ENCODE measurements at places on chromosomes 6 and 20.

- no peak for DNase-seq
Observed at GRCh38 chr20:54716174-54716747, 240.9 kb downstream of the DOK5 start.

GRCh38 chr6:134056046-134056445 lies 3.6 kb upstream of the SLC2A12 start:
- no peak for DNase-seq

DNA sequence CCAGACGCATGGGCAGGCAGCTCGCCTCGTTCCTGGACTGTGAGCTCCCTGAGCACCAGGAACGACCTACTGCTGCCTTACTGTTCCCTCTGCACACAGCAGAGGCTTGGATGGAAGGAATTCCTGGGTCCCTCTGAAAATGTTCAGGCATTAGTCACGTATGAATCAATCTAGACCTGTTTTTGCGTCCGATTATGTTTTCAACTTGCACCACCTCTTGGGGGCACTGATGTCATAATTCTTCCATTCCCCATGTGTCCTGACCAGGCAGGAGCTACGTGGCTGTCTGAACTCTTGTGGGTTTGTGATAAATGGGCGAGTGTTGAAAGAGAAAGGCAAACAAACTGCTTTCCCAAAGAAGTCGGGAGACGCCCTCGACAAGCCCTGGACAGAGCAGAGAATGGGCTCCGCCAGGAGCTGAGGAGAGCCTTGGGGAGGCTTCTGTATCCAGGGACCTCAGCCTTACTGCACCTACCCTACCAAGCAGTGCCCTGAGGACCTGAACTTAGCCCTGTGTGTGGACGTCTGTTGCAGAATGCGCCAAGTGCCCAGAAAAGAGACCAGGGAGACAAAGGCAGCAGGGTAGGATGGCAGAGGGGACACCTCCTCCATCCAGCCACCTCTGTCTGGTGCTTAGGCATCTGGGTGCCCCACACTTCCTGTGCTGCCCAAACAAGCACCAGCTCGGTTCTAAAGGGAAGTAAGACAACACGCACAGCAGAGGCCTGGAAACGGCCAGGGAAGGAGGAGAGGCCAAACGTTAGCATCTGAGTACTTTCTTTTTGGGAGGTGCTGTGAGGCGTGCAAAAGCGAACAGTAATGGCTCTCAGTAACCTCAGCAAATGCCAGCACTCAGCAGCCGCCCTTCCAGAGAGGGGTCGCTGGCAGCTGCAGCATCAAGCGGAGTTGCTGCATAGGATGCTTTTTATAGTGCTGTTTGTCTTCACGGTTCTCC lies 124.2 kb downstream of the LY86 start:
- DNase-seq = no peak

DNA sequence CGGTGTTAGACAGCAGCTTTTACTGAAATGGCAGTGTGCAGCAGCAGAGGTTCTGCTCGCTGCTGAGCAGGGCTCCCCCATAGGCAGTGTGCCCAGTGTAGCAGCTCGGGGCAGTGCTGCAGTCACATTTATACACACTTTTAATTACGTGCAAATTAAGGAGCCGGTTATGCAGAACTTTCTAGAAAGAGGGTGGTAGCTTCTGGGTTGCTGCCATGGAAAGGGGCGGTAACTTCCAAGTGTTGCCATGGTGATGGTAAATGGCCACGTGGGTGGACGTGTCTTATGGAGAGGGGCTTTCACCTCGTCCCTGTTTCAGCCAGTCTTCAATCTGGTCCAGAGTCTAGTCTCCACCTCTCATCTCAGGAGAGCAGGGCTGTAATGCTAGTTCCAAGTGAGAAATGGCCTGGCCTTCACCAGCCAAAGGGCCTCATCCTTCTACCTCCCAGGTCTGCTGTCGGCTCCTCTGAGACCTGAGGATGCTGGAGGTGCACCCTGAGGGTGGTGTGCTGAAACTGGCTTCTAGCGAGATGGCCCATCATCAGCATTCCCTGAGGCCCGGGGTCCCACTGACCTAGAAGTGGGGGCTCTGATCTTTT lies 180.5 kb upstream of the PMEPA1 start:
- DNase-seq = no peak

Measured in activated naive CD8-positive, alpha-beta T cell treated with anti-CD3 and anti-CD28 coated beads, Interleukin-2, amount 50 U/mL, for 16 hours (primary cell).